Hematopoietic multipotent progenitor cell treated with erythropoietin and hydrocortisone succinate and interleukin-3 and kit ligand, for 4 days (in vitro differentiated cells): ENCODE measurements at places on chromosomes 6 and 20.

GRCh38 chr6:36361071-36361470, 24.4 kb upstream of the BNIP5 start:
- no peak for DNase-seq

GRCh38 chr6:5730585-5731263, 276.0 kb downstream of the NRN1 start:
- no peak for DNase-seq

DNA sequence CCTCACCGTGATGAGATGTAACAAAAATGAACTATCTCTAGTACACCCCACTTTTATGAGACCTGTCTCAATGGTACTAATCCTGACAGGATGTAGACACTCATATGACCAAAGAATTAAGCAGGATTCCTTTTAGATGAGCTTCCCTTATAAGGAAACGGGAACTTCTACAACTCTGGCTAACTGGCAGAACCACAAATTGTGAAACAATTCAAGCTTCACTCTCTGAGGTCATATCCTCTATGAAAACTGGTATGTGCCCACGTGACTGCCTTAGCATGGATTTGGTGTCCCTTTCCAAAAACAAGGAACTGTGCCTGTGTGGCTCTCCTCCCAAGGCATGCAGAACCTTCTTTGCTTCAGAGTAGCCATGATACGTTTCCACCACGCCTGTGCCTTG, 14.1 kb upstream of the CPNE5 start:
- peak; percentile 75 for DNase-seq

GRCh38 chr6:74891349-74891831, 314.5 kb downstream of the COL12A1 start:
- DNase-seq = no peak

DNA sequence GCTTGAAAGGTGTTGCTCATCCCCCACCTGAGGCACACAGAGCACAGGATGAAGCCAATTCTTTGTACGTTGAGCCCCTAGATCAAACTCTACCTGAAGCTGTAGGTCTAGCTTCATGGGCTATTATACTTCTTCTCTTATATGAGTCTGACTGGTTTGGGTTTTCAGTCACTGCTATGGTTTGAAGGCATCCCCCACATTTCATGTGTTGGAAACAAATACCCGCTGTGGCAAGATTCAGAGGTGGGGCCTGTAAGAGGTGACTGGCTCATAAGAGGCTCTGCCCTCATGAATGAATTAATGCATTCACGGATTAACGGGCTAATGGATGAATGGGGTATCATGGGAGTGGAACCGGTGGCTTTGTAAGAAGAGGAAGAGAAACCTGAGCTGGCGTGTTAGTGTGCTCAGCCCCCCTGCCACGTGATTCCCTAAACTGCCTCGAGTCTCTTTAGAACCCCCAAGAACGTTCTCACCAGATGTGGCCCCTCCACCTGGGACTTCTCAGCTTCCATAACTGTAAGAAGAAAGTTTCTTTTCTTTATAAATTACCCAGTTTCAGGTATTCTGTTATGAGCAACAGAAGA, 39.2 kb downstream of the PREX1 start:
- no peak for DNase-seq

DNA sequence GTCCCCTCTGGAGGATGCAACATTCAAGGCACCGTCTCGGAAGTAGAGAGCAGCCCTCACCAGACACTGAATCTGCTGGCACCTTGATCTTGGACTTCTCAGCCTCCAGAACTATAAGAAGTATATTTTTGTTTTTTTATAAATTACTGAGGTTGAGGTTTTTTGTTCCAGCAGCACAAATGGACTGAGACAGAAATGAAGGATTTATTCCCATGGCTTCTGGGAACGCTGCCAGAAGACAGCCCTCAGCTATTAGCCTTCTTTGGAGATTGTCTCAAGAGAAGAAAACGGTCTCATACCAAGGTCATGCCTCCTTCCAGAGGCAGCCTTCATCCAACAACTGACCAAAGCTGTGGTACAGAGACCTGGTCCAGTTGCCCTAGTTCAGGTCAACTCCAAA, 85.4 kb downstream of the CHMP4B start:
- no peak for DNase-seq

DNA sequence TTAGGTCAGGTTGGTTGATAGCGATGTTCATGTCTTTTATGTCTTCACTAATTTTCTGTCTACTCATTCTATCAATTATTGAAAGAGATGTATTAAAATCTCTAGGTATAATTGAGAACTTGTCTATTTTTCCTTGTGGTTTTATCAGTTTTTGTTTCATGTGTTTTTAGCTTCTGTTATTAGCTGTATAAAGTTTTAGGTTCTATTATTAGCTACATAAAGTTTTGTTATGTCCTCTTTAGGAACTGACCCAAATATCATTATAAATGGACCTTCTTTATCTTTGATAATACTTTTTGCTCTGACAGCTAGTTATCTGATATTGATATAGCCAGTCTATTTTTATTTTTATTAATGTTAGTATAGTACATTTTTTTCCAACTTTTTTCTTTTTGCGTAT, 92.4 kb upstream of the TMEM170B start:
- DNase-seq = no peak

- DNase-seq = no peak
These were observed 657.6 kb downstream of the PRKN start for GRCh38 chr6:162069995-162070394.

- no peak for DNase-seq
These were observed 759.8 kb upstream of the CITED2 start for GRCh38 chr6:140134224-140134623.

GRCh38 chr6:144266091-144266649, 19.0 kb upstream of the UTRN start:
- DNase-seq = no peak

- no peak for DNase-seq
These were observed 48.3 kb downstream of the TRERF1 start for GRCh38 chr6:42403421-42403820.

GRCh38 chr6:138728662-138729061, 44.9 kb upstream of the CCDC28A start:
- DNase-seq = peak; percentile 66

DNA sequence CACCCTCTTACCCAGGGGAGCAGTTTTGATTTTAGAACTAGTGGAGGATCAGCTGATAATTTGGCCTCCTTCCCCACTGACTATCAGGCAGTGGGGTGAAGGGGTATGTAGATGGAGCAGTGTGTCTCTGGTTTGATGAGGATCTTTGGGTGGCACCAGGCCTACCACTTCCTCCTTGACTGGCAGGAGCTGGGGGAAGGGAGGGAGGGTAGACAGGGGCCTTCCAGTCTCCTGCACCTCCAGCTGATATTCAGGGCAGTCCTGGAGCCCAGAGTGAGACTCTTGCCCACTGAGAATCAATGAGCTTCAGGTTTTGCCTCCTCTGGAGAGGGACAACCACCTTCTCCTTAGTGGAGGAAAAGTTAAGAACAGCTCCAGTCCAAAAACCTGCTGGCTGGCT, 3.2 kb downstream of the DEF6 start:
- peak; percentile 85 for DNase-seq

GRCh38 chr6:169028343-169028742, 225.3 kb downstream of the THBS2 start:
- DNase-seq = no peak

GRCh38 chr6:3291346-3291745, 32.6 kb downstream of the PSMG4 start:
- no peak for DNase-seq

DNA sequence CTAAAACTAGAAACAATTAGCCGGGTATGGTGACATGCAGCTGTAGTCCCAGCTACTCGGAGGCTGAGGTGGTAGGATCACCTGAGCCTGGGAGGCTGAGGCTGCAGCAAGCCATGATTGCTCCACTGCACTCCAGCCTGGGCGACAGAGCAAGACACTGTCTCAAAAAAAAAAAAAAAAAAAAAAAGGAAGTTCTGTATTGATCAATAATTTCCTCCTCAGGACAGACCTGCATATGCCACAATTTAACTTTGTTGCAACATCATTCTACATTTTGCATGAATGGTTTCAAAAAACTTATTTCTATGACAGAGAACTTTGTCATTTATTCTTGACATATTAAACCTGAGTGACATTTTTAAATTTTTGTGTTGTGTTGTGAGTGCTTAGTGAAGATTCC, 5.5 kb downstream of the DNAJC5 start:
- peak; percentile 57 for DNase-seq

- DNase-seq = peak; percentile 88
These were observed 217.3 kb upstream of the RREB1 start for GRCh38 chr6:6890400-6890858.

DNA sequence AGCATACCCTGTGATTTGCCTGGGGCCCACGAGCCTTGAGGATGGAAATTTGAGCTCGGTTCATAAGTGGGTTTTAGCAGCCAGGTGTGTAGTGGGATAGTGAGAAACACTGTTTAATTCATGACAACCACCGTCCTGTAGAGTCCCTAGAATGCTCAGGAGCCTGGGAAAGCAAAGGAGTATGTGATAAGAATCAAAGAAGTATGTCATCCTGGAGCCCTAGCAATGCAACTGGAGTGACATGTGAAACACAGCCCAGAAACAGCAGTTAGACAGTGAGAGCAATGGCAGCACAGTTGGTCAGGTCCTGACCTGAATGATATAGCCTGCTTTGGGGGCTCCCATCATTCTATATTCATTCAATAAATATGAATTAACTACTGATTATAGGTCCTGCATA, 161.2 kb upstream of the ECI2 start:
- no peak for DNase-seq

- DNase-seq = no peak
These were observed 117.6 kb downstream of the PLCB1 start for GRCh38 chr20:8249634-8250033.

DNA sequence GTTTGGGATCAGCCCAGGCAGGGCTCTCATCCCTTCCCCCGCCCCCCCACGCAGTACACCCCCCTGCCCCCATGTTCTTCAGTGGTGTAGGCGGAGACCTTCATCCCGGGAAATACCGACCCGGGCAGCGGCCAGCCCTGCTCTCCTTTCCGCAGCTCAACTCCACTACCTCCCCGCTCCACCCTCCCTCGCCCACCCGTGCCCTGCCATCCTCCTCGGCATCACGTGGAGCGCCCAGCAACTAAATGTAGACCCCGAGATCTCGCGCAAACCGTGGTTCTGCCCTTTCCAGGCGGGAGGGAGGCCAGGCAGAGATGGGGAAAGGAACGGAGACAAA, 1932.2 kb upstream of the DEFB115 start:
- no peak for DNase-seq

GRCh38 chr6:164417537-164418261, 891.7 kb downstream of the C6orf118 start:
- no peak for DNase-seq

GRCh38 chr6:166613027-166613426, 14.0 kb downstream of the RPS6KA2 start:
- DNase-seq = no peak

DNA sequence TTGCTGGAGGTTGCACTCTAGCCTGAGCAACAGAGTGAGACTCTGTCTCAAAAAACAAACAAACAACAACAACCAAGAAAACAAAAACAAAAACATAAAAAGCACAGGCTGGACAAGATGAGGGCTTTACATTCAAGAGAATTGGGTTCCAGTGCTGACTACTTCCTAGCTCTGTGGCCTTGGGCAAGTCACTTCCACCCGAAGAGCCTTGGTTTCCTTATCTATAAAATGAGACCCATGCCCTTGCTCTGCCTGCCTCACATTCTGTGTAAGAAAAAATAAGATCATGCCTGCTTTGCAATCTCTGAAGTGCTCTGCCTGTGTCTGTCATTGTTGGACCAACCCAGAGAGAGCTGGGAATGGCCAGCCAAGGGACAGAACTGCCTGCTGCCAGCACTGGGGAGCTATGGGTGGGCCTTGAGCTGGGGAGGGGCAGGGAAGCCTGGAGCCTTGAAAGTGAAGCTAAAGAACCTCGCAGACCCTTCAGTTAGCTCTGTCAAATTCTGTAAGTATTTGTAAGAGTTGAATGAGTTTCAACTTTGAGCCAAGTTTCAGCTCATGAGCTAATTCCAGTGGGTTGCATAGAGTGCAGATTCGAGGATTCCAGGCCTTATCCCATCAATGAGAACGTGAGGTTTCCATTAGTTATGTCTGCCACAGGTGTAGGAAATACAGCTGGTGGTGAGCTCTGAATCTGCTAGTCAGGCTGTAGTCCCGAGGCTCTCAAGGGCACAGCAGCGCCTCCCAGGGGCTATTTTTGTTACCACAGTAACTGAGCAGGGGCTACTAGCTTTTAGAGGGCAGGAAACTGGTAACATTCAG, 93.2 kb downstream of the DLGAP4 start:
- DNase-seq = peak; percentile 63

GRCh38 chr6:5766260-5766659, 240.5 kb downstream of the NRN1 start:
- DNase-seq = peak; percentile 19

DNA sequence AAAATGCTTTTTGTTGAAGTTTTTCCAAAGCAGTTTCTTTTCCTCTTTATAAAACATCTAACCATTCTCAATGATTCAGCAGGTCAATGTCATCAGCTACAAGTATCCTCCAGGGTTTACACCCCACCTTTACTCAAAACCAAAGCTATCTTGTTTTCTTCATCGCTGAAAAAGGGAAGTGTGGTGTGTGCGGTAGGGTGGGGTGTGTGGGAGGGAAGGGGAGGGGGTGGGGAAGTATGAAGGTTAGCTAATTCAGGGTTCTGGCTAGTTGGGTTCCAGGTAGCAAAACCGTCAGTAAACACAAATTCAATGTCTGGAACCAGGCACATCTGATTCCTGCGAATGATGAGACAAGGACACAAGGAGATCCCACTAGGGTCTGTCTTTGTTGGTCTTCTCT, 189.6 kb downstream of the GJA10 start:
- peak; percentile 87 for DNase-seq

DNA sequence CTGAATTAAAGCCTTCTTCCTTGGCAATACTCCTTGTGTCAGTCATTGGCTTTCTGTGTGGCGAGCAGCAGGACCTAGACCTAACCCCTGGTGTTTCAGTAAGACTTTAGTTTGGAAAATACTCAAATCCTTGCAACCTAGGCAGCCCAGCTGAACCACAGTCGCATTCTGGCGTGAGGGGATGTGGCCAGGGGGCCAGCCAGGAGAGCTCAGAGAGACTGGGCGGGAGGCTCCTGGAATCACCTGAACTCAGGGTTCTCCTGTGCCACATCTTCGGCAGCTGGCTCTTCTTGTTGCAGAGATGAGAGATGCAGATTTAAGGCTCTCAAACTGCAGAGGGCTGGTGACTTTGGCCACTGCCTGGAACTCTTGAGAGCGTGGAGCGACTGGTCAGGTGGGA, 102.7 kb downstream of the SYNDIG1 start:
- DNase-seq = no peak

DNA sequence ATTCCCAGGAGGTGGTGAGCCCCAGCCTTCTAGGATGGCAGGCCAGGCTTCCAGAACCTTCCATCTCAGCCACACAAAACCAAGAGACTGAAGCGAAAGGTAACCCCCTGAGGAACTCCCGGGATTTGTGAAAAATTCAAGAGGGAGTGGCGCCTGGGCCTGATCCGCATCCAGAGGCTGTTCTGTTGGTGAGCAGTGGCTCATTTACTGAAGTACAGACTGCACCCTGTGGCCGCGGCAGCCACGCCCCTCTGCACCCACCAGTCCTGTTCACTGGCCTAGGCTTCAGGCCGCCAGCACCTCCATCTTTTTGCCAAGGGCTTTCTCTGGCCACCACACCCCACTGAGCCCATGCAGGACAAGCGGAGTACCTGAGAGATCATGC, 79.1 kb upstream of the PTPN1 start:
- no peak for DNase-seq

GRCh38 chr6:48782225-48782624, 671.2 kb upstream of the PTCHD4 start:
- no peak for DNase-seq

- no peak for DNase-seq
These were observed 88.5 kb upstream of the SSTR4 start for GRCh38 chr20:22946596-22946995.
